Urinary bladder (tissue), 4 donors: ENCODE measurements at places on chromosomes 5 and 9. TPM values are rescaled to one million over a fixed set of nuclear protein-coding genes. Genes with fewer than 3 reads are reported as not detected.
A peak's percentile ranks its signal among the peaks of the same experiment; 100 is the strongest.

GRCh38 chr5:125150041-125150669, 403.7 kb upstream of the ZNF608 start:
- no peak for DNase-seq

DNA sequence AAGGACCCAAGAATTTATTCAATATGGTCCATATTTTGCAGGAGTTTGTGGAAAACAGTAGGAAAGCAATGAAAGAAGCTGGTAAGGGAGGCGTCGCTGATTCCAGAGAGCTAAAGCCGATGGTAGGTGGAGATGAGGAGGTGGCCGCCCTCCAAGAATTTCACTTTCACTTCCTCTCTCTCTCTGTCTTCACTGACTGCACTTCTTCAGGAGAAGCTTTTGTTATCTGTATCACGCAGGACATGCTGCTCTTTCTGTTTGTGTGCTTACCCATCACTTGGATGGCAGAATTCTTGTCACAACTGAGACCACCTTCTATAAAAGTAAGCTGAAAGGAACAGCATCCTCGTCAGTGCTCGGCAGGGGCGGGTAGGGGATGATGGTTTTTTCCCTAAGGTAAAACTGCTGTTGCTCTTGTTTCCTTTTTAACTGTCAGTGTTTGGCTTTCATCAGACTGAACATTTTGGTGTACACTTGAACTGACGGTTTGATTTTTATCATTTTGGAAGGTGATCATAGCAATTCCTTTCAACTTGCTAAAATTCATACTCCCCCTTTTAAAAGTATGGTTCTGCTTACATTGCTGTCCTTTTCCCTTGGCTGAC, 62.4 kb upstream of the FSD1L start:
- no peak for DNase-seq

- peak; percentile 64 for DNase-seq
These were observed 40.8 kb downstream of the CTSL start for GRCh38 chr9:87766697-87767096.

PCDHGA4 gene
- 5.8 TPM for total RNA-seq

TXNDC8 gene
- total RNA-seq, result not detected

SH3GL2 gene
- 4.5 TPM for total RNA-seq

FOXI1 gene
- not detected for total RNA-seq

DNA sequence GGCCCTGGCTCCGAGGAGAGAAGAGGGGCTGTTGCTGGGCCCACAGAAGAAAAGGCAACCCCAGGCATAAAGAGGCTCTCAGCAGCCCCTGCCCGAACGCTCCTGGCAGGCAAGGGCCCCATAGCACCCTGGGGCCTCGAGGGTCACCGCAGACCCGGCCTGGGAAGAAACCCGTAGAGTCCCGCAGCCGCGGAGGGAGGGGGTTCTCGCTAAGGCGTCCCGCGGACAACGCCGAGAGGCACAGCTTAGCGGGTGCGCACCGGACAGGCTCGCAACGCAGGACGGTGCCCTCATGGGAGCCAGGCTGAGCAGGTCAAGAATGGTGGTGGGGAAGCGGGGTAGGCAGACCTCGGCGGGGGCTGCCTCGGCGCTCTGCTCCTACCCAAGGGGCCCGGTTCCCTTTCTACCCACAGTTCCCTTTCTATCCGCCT, 6.7 kb downstream of the PITX1 start:
- DNase-seq, result no peak

DNA sequence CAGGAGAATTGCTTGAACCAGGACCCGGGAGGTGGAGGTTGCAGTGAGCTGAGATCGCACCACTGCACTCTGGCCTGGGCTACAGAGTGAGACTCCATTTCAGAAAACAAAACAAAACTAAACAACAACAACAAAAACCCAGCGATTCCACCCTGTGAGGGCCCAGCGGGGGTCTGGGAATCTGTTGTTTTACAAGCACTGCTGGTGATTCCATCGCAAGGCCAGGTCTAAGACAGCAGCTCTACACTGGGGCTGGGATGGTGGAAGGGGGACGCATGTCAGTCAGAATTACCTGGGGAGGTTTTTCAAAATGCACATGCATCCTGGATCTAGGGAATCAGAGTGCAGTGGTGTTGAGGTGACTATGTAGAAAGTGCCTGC, 90.9 kb downstream of the ANKRD55 start:
- DNase-seq, result no peak

DNA sequence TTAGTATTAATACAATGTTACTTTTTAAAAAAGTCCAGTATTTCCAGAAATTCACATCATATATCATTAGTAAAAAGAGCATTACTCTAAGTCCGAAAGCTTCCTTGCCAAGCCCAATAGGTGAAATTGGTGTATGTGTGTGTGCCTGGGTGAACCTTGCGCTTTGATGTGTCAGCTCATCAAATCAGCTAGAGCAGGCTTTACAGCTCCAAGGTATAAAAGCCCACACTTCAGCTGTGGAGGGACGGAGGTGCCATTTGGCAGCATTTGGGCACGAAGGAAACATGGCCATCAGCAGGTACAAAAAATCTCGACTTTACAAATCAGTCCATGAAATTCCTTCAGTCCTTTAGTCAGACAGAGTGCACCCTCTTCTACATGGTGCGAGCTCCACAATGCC, 76.5 kb upstream of the IL7R start:
- no peak for DNase-seq

GRCh38 chr5:124868676-124869075, 122.2 kb upstream of the ZNF608 start:
- no peak for DNase-seq

CDKN2B gene
- total RNA-seq, result 1.8 TPM

DNA sequence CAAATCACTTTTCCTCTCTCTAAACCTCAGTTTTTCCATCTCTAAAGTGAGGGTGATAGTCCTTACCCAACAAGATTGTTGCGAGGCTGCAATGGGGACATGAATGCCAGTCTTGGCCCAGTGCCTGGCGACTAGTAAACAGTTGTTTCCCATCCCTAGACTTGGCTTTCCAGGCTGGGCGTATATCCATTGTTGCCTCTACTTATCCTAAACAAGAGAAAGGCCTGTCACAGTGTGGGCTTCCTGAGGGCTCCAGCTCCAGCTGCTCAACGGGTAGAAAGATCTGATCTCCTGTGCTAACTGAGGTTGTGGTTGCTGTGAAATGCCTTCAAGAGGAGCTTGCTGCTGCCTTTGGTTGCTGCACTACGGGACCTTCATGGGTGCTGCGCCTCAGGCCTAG, 142.0 kb downstream of the NSG2 start:
- no peak for DNase-seq
